ENCODE measurements at places on chromosomes 1 and 21.

GRCh38 chr1:227729144-227729880, 5.8 kb downstream of the JMJD4 start:
- DNase-seq = peak; percentile 21

DNA sequence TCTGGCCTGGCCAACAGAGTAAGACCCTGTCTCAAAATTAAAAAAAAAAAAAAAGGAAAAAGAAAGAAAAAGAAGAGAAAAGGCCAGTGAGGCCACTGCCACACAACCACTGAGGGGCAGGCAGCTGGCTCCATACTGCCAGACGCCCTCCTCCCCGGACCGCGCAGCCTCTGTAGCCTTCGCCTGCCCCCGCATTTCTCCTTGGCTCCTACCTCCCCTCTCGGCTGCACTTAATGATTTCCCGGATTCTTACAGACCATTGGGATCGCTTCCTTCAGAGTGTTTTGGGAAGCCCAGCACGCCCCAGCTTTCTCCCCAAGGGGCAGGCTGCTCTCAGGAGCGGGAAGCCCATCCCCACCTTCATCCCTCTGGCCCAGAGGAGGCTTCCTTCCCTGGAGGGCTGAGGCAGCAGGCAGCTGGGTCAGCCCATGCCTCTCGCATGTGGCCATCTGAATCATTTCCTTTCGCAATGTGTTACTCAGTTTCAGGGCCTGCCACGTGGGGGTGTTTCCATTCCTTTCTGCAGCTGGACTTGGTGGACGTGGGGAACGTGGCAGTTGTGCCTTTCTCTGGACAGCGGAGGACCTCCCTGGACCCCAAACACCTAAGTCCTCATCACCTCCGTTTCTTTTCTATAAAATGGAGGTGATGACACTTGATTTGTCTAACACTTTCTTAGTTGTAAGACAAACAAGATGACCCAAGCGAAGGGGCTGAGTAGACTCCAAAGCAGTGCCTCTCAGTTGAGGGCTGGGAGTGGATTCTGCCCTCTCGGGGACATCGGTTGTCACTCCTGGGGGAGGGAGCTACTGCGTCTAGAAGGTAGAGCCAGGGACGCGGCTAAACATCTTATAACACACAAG, 2.3 kb downstream of the SLC2A5 start:
- DNase-seq = no peak

DNA sequence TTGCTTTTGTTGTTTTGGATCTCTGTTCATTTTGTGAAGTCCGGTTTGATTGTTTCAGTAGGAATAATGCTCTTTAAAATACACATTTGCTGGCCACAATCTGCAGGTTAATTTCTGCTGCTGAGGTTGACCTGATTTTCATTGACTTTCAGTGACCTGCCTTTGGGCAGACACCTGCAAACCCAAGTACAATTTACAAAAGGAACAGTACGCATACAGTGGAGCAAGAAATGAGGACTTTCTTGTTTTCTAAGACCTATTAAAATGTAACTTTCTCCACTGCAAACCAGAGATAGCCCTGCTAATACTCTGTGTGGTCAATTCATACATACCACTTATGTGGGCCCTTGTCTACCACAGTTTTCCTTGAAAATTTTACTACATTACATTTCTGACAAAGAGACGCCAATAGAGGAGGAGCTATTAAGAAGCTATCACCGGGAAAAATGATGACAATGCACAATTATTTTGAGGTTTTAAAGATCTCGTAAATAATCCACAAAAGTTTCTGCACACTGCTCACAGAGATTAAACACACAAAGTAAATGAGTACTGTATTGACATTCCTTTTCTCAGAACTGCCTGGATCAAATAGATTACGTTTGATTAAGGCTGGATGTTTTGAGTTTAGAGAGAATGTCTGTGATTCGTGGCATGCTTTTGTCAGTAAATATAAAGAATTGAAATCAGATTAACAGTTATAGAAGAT, 141.9 kb downstream of the SDCCAG8 start:
- no peak for DNase-seq

DNA sequence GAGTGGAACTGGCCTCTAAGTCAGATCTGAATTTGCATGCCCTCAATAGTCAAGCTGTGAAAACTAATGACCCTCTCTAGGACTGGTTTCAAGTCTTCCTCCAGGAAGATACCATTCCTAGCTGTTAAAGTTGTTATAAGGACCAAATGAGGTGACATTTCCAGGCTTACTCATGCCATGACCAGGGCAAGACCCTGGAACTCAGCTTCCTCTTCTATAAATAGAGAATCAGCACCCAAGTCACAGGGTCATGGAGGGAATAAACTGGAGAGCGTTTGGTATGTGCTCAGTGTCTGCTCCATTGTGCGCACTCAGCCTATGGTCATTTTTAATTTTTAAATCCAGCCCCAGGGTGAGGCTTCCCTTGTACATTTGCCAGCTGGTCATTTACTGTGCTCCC, 2.5 kb downstream of the S100A9 start:
- peak; percentile 21 for DNase-seq

DNA sequence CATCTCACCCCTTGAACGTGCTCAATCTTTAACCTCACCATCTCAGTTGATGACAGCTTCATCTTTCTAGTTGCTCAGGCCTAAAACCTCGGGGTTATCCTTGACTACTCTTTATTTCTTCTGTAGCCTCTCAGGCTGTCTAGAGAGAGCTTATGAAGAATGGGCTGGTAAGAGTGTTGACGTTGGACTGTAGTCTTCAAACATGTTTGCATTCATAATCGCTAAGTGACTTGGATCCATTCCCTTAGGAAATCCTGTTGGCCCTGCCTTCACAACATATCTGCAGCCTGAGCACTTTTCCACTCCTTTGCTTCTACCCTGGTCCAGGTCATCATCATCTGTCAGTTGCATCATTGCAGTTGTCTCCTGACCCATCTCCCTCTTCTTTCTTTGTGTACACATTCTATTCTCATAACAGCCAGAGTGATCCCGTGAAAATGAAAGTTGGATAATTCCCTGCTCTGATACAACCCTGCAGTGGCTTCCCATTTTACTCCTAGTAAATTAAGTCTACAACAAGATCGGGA, 10.5 kb downstream of the UCK2 start:
- no peak for DNase-seq

DNA sequence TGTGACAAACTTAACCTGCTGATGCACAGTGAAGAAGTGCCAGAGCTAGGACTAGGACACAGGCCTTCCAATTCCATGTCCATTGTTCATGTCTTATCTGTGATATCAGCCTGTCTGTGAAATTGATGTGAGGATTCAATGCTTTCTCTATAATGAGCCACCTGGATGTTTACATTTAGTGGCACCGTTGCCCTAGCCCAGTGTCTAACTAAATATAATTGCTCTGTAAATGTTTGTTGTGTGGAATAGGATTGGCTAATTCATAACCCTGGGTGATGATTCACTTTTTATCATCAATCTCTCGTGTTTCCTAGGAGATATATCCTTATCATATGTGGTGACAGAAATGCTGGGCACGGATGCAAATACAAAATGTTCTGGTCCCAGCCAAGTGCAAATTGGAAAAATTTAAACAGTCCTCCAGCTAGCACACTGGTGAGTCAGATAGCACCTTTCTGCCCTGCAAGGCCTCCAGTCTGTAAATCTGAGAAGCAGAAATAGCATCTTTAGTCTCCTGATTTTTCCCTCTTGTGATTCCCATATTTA, 46.9 kb upstream of the GNG12 start:
- peak; percentile 36 for DNase-seq

DNA sequence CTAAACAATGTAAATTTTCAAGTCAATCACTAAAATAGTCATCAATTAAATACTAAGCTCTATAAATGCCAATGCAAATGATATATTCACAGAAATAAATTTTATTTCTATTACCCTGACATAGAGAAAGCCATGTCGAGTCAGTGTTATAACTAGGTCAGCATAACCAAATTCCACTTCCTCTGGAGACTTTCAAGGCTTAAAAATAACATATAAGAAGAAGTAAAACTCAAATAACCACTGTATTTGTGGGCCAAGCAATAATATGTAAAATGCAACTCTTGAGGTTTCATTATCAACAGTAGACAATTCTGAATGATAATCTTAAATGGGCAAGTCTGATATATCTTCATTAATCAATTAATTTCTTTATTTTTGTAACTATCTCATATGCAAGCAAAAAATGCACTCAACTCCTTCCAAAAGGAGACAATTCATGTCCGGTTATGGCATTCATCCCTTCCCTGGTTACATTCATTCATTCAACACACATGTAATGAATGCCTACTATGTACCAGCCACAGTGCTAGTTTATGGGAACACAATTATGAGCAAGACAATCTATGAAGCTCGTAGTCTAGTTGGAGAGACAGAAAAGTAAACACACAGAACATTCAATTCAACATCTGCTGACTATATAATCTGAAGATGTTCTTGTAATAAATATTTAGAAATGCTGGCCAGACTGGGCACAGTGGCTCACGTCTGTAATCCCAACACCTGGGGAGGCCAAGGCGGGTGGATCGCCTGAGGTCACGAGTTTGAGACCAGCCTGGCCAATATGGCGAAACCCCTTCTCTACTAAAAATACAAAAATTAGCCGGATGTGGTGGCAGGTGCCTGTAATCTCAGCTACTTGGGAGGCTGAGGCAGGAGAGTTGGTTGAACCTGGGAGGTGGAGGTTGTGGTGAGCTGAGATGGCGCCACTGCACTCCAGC, 37.1 kb upstream of the CAP1 start:
- no peak for DNase-seq

DNA sequence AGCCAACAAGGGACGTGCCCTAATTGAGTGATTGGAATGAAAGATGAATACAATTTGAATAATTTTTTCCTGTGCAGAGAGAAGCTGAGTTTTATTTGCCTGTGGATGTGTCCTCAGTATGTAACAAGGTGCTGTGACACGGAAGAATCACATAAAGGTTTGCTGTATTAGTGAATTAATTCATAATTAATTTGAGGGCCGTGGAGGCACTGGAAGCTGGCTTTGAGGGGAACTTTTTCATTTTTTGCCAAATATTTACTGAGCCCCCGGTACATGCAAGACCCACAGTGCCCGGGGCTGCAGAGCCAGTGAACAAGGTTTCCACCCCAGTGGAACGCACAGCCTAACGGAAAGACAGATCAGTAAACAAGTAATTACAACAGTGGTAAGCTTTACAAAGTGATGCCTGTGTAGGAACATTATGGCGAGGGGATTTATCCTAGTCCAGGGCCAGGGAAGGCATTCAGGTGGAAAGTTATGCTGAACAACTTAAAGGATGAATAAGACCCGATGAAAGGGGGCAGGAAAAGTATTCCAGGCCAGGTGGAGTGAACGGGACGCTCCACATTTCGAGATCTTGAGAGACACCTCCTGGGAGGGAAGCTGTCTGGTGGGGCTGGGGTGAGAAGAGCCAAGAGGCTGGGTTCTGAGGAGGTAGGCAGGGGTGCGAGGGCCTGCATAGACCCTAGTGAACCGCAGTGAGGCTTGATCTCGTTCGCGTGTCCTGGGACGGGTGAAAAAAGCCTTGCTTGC, 773 bp upstream of the RCC2 start:
- no peak for DNase-seq

GRCh38 chr1:18883636-18884418, 18.5 kb downstream of the ALDH4A1 start:
- DNase-seq = peak; percentile 49

GRCh38 chr21:16633831-16634459, 878.9 kb upstream of the CXADR start:
- no peak for DNase-seq

DNA sequence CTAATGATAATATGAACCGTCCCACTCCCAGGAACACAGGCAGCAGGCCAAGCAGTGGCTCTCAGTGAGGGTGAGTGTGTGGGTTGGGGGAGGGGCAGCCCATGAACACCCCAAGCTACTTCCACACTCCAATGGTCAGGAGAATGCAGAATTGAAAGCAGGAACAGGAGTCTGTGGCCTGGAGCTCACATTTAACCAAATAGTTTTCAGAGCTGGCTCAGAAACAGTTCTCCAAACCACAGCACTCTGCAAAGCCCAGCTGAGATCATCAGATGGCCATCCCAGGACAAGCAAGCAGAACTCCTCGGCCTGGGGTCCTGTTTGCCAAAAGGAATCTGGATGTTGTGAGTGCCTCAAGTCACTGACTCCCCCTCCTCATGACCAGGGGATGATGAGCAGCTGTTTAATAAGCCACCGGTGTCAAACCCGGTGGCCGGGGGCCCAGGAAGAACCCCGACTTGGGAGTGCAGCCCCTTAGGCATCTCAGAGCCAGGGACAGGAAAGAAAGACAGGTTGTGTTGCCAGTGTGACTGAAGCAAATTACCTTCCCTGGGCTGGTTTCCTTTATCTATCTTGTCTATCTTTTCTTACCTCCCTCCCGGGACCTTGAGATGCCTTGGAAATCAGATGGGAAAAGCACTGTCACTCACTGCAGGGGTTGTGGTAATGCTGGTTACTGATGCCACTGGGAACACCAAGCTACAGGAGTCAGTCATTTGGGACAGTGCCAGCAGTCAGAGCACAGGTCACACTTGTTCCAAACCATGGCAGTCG, 20.4 kb downstream of the DEGS1 start:
- peak; percentile 84 for DNase-seq

DNA sequence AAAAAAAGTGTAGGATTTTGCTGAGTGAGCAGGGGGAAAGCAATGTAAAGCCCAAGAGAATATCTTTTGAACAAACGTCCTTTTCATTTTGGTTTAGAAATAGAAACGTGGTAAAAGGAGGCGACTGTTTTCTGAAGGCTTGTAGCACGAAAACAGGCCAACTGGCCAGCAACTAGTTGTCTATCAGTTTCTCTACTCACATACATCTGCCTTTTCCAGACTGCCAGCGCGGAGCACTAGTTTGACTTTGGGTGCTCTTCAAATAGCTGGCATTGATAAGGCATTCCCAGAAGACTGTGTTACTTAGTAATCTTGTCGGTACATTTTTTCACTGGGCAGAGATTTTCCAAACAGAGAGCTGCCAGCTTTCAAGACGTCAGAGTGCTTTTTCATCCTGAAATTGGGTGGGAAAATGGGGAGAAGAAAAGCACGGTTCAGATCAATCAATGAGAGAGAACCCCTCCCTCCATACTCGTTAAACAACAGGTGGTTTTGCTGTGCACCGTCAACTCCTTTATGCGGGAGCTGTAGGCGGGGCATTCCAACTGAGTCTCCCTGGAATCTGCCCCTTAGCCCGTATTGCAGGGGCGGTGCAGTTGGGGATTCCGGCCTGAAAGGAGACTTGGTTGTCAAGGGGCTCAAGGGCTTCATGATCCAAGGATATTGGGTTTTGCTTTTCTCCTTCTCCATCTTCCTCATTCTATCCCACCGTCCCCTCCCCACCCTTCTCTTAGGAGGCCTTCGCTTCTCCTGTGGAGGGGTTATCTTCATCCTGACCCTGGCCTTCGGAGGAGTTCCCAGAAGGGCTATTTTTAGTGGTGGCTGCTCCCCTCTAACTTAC, 884 bp upstream of the LRRC8C start:
- no peak for DNase-seq

- no peak for DNase-seq
Measured at GRCh38 chr1:92186081-92186480, 31.6 kb upstream of the C1orf146 start.

GRCh38 chr1:175580841-175581240, 162.6 kb downstream of the TNR start:
- DNase-seq = no peak

DNA sequence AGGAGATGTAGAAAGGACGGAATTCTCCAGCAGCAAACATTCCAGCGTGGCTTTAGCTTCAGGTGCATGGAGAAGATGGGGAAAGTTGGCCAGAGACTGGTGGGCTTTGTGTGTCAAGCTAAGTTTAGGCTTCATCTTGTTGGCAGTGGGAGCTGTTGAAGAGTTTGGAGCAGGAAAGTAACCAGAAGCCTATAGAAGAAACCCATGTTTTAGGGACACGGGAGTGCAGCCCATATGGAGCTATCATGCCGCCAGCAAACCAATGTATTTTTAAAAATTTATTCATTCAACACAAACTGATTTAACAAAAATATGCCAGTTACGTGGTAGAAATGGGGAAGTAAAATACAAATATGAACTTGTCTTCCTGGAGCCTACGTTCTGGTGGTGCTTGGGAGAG, 53.7 kb downstream of the ACTL8 start:
- no peak for DNase-seq
